Naive thymus-derived CD4-positive, alpha-beta T cell (primary cell): ENCODE measurements at places on chromosomes 5 and 9. TPM values are rescaled to one million over a fixed set of nuclear protein-coding genes. Genes with fewer than 3 reads are reported as not detected.

The MFAP3 gene
- 16.8 TPM for total RNA-seq

The SSNA1 gene
- 44.1 TPM for total RNA-seq

GRCh38 chr9:81974764-81975163 is 13.8 kb upstream of the SPATA31D1 start:
- H3K4me1 ChIP-seq = no peaks in the 10 kb centered on the region
- no peaks in the 10 kb centered on the region for H3K36me3 ChIP-seq
- no peaks in the 10 kb centered on the region for H3K27me3 ChIP-seq
- H3K4me3 ChIP-seq = no peak overlapping the region

DNA sequence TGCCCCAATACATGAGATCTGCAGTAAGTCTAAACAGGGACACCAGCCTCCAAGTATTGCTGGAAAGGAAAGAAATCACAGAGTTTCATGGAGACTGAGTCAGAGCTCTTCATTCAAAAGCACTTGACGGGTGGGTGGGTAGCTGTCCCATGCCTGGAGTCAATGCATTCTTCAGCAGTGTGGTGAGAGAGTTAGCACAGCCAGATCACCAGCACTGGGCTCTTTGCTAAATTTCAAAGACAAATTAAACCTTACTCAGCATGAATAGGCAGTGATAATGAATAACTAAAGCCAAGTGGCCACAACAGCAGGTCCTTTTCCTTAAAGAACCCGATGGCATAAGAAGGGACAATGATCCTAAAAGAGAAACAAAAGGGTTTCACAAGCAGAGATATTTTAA is 192.4 kb downstream of the ACTL7B start:
- no peak overlapping the region for H3K4me3 ChIP-seq
- H3K36me3 ChIP-seq = no peaks in the 10 kb centered on the region
- no peak overlapping the region for H3K27ac ChIP-seq
- no peaks in the 10 kb centered on the region for H3K27me3 ChIP-seq
- DNase-seq = no peak

- H3K36me3 ChIP-seq = no peaks in the 10 kb centered on the region
- H3K4me3 ChIP-seq = no peak overlapping the region
- no peak overlapping the region for H3K27ac ChIP-seq
- no peaks in the 10 kb centered on the region for H3K4me1 ChIP-seq
- H3K27me3 ChIP-seq = no peaks in the 10 kb centered on the region
- no peak for DNase-seq
Observed at GRCh38 chr9:113746486-113746885, 129.6 kb upstream of the ZNF618 start.

- H3K27ac ChIP-seq = no peak overlapping the region
- no peak for DNase-seq
- H3K36me3 ChIP-seq = no peaks in the 10 kb centered on the region
- no peaks in the 10 kb centered on the region for H3K4me1 ChIP-seq
- no peaks in the 10 kb centered on the region for H3K27me3 ChIP-seq
- H3K4me3 ChIP-seq = no peak overlapping the region
Observed at GRCh38 chr9:130977811-130978221, 31.2 kb upstream of the LAMC3 start.

- no peak overlapping the region for H3K27ac ChIP-seq
- H3K4me1 ChIP-seq = no peaks in the 10 kb centered on the region
- H3K27me3 ChIP-seq = no peaks in the 10 kb centered on the region
- no peak overlapping the region for H3K4me3 ChIP-seq
Observed at GRCh38 chr9:18689921-18690320, 216.0 kb downstream of the ADAMTSL1 start.

DNA sequence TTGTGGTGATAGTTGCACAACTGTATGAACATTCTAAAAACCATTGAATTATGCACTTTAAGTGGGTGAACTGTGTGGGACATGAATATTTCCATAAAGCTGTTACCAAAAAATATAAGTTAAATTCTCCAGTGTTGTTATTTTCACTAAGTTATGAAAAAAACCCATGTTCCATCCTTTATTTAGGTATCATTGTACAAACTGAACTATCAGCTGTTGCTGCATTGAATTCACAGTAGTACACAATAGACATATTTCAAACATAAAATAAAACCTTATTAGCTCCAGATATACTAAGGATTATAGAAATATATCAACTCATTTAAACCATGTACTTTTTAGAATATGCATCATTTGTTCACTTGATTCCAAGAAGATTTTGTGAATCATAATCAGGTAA is 192.1 kb downstream of the COMMD10 start:
- no peaks in the 10 kb centered on the region for H3K4me1 ChIP-seq
- H3K4me3 ChIP-seq = no peak overlapping the region
- no peaks in the 10 kb centered on the region for H3K27me3 ChIP-seq
- no peaks in the 10 kb centered on the region for H3K36me3 ChIP-seq

DNA sequence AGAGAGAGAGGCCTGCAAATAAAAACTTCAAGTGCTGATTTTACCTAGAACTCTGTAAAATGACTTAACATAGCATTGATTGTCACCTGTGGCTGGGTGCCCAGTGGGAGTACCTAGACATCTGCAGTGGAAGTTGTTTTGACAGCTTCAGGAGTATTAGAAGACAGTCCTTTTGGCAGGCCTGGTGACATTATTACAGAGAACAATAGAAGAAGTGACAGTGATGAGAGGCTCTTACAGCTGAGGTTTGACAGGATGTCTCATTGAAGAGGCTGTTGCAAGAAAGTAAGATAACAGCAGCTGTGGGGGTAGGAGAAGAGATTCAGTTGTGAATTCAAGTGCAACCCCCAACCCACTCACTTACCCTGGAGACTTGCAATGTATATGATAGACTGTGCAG is 27.9 kb upstream of the MUSK start:
- H3K27ac ChIP-seq = no peak overlapping the region
- no peak overlapping the region for H3K4me3 ChIP-seq
- DNase-seq = no peak
- H3K36me3 ChIP-seq = no peaks in the 10 kb centered on the region
- no peaks in the 10 kb centered on the region for H3K27me3 ChIP-seq

GRCh38 chr5:138661991-138662434 is 86.8 kb upstream of the HSPA9 start:
- no peak for DNase-seq
- no peaks in the 10 kb centered on the region for H3K36me3 ChIP-seq
- H3K27me3 ChIP-seq = no peaks in the 10 kb centered on the region
- H3K4me3 ChIP-seq = no peak overlapping the region
